Activated naive CD4-positive, alpha-beta T cell treated with anti-CD3 and anti-CD28 coated beads, Interleukin-2, amount 50 U/mL, for 72 hours (primary cell): ENCODE measurements at places on chromosomes 12 and 14. TPM values are rescaled to one million over a fixed set of nuclear protein-coding genes. Genes with fewer than 3 reads are reported as not detected.

DNA sequence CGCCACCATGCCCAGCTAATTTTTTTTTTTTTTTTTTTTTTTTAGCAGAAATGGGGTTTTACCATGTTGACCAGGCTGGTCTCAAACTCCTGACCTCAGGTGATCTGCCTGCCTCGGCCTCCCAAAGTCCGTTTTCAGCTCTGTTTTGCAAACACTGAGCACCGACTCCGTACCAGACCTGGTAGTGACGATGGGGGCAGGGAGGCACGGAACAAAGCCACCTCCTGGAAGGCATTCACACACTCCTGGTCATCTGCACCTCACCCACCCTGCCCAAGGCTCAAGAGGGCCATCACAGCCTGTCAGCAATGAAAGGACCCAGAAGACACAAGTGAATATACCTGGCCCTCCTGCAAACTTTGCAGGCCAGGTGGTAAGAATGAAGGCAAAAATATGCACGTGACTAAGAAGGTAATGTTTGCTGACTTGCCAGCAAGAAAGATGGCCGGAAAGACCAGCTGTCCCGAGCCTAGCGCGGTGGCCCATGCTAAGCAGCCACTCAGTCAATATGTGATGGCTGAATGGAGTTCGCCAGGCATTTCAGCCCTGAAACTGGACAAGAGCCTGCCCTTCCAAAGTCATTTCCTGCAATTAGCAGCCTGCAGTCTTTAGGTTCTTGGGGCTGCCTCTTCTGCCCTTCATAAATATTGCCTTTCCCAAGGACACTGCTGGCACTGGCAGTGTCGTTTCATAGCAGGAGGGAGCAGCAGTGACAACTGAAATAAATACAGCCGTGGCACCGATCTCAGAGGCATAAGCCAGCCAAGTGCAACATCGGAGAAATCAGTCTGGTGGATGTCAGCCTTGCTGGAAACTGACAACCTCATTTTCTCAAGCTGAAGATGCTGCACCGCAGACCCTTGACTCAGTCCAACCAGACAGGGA lies 17.6 kb downstream of the MMAB start:
- no peak for DNase-seq

Gene CCDC88C
- 98.8 TPM for total RNA-seq

Gene VSIG10
- total RNA-seq = 2.6 TPM

- no peak for DNase-seq
Observed at GRCh38 chr14:68369281-68370056, 423.4 kb downstream of the ZFP36L1 start.

Gene RPL10L
- not detected for total RNA-seq

Gene WNT1
- total RNA-seq = 0.27 TPM

- DNase-seq = no peak
Observed at GRCh38 chr14:32038876-32039275, 38.2 kb upstream of the ARHGAP5 start.

DNA sequence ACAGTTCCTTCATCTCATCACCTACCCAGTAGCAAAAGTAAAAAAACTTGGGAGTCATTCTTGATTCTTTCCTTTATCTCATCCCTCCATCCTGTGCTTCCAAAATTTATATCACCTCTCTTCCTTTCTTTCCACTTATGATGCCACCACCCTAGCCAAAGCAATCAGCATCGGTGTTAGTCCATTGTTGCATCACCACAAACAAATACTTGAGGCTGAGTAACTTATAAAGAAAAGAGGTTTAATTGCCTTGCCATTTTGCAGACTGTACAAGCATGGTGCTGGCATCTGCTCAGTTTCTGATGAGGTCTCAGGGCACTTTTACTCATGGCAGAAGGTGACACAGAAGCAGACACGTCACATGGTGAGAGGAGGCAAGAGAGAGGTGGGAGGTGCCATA lies 19.8 kb upstream of the CATSPERB start:
- no peak for DNase-seq

Gene SMCO2
- total RNA-seq = 0.37 TPM

Gene TAS2R20
- total RNA-seq = 1.5 TPM

Gene IL25
- total RNA-seq = not detected

GRCh38 chr12:53989227-53990113 lies 4.5 kb downstream of the HOXC10 start:
- no peak for DNase-seq

DNA sequence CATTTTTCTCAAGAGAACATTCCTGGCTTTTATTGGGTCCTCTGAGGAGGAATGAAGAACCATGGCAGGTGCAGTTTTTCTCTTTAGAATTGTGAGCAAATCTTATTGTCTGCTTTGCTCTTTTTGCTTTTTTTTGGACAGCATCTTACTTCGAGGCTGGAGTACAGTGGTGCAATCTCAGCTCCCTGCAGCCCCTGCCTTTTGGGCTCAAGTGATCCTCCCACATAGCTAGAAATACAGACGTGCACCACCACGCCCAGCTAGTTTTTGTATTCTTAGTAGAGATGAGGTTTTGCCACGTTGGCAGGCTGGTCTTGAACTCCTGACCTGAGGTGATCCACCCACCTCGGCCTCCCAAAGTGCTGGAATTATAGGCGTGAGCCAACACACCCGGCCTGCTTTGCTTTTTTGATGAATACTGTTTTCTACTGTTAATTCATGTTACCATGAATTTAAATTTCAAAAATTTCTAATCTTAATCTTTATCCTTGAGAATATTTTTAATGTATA lies 71.5 kb downstream of the POLR3B start:
- DNase-seq = no peak

GRCh38 chr12:51838762-51839161 lies 9.8 kb downstream of the FIGNL2 start:
- DNase-seq = no peak

Gene RERG
- total RNA-seq = not detected
